ENCODE measurements at places on chromosomes 12 and 14. TPM values are rescaled to one million over a fixed set of nuclear protein-coding genes. Genes with fewer than 3 reads are reported as not detected.

DPY19L2 gene
- total RNA-seq: 4.4 TPM

GRCh38 chr14:42884100-42884499, 1277.4 kb downstream of the LRFN5 start:
- H3K4me3 ChIP-seq: no peak overlapping the region
- H3K4me1 ChIP-seq: peaks cover 8% of the 10 kb centered on the region
- no peaks in the 10 kb centered on the region for H3K27me3 ChIP-seq

DNA sequence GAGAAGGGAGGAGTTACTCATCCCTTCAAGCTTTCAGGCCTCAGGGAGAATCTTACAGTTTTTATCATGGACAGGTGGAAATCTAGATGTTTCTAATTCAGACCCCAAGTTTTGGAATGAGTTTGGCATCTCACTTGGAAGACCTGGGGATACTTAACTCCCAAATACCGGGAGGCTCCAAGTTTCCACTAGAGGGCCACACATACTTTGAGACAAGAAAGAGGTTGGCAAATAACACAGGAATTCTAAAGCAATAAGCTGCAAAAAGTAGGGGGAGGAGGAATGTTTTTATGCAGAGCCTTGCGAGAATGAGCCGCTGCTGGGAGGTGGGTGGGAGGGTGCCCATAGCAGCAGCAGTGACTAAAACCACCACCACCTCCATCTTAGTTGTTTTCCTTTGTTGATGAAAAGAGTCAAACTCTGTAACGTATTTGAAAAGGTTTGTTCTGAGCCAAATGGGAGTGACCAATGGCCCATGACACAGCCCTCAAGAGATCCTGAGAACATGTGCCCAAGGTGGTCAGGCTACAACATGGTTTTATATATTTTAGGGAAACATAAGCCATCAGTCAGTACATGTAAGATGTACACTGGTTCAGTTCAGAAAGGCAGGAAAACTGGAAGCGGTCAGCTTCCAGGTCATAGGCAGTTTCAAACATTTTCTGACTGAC, 34.2 kb upstream of the RNASE1 start:
- H3K4me1 ChIP-seq: no peaks in the 10 kb centered on the region
- no peak overlapping the region for H3K4me3 ChIP-seq
- H3K27me3 ChIP-seq: no peaks in the 10 kb centered on the region
- no peaks in the 10 kb centered on the region for H3K36me3 ChIP-seq

DNA sequence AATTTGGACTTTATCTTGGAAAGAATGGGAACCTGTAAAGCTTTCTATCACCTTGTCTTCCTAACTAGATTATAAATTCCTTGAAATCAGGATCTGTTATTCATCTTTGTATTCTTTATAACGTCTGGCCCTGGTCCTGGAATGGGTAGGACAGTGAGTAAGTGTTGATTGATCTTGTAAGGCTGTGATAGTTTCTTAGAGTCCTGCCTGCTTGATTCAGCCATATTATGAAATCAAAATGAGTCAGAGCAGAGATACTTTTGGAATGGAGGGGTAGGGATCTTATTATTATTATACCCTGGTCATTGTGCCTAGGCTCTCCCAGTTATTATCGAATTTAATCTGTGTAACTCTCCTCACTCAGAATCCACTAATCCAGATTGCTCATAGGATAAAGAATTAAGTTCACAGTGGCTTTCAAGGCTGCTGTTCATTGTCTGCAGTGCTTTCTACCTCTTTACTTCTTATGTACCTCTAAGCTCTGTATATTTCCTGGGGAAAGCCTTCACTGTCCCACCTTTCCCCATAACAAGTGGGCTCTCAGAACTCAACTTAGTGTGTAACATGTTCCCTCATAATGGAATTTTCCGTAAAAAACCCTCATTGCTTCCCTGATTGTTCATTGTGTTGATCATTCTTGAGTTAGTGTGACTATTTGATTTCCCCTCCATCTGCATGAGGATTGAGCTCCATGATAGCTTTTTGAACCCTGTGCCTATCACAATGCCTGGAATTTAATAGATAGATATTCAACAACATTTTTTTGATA, 93.3 kb downstream of the DAAM1 start:
- H3K27me3 ChIP-seq: no peaks in the 10 kb centered on the region
- peaks cover 20% of the 10 kb centered on the region for H3K4me1 ChIP-seq
- no peak overlapping the region for H3K4me3 ChIP-seq

DNA sequence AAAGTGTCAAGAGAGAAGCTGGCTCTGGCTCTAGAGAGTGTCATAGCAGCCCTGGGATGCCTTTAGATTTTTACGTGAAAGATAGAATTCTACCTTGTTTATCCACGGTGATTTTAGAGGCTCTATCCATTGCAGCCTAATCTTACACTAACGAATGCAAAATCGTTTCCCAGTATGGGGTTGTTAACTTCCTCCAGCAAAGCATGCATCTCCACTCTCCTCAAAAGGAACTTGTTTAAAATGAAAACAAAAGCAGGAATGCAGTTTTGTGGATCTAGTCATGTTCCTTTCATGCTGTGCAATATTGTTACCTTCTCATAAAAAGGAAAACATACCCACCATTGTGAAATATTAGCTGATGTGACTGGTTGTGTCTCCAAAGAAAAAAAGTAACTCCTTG, 88.4 kb downstream of the ANO2 start:
- H3K27ac ChIP-seq: no peak overlapping the region
- H3K4me3 ChIP-seq: no peak overlapping the region
- no peaks in the 10 kb centered on the region for H3K4me1 ChIP-seq
- H3K27me3 ChIP-seq: no peaks in the 10 kb centered on the region
- DNase-seq: no peak
- H3K36me3 ChIP-seq: no peaks in the 10 kb centered on the region

DNA sequence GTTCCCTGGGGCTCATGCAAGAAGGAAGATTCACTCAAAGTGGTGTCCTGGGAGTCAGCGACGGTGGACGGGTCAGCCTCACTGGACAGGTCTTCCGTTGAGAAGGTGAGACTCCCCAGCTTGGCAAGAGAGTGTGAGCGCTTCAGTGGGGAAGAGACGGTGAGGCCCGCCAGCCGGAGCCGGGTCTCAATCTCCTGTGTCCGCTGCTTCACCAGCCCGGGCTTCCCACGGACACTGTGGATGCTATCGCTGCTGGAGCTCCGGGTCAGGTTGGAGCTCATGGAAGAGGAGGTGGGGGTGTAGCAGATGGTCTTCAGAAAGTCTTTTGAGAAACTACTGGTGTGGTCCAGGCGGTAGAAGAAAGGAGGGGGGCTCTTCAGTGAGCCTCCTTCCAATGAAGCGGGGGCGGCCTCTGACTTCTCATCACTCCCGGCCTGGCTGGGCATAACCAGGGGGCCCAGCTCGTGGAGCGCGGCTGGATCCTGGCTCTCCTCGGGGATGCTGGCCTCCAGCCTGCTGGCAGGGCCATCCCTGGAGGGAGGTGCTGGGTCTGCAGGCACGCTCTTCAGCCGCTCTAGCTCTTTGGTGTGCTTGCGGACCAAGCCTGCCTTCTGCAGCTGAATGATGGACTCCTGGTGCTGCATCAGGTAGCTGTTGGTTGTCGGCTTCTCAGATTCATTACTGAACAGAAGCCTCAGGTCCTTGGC, 56.9 kb upstream of the CORO1C start:
- H3K36me3 ChIP-seq: peaks cover 31% of the 10 kb centered on the region
- H3K4me3 ChIP-seq: no peak overlapping the region
- no peaks in the 10 kb centered on the region for H3K27me3 ChIP-seq
- DNase-seq: no peak
- no peak overlapping the region for H3K27ac ChIP-seq

SLC24A4 gene
- total RNA-seq: 0.02 TPM

NOS1 gene
- 131 TPM for total RNA-seq
